PC-9 (cell line): ENCODE measurements at places on chromosomes 3 and 15.

DNA sequence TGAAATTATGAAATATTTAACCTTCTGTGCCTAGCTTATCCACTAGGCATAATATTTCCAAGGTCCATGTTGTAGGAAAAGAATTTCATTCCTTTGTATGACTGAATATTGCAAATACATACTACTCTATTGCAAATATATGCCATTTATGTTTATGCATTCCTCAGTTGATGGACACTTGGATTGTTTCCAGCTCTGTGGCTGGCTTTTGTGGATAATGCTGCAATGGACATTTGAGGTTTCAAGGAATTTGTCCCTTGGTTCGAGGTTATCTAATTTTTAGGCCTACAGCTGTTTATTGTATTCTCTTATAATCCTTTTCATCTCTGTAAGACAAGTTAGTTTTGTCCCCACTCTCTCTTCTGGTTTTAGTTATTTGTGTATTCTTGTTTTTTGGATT is 7.7 kb upstream of the AADACL2 start:
- peak; percentile 17 for DNase-seq

GRCh38 chr15:72727154-72727553 is 41.1 kb downstream of the BBS4 start:
- no peak for DNase-seq

DNA sequence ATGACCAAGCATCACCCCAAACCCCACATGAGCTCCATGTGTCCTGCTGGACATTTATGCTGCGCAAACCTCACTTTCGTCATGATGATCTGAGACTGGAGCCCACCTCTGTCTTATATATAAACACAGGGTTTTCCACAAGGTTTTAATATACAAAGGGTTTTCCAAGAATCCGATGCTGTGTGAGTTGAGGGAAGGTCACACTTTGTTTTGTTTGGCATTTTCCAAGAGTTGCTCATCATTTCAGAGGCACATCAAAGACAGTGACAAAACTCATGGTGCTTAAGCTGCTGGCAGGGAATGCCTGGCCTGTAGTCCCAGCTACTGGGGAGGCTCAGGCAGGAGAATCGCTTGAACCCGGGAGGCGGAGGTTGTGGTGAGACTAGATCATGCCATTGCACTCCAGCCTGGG is 20.0 kb downstream of the EFCC1 start:
- no peak for DNase-seq

- no peak for DNase-seq
Measured at GRCh38 chr15:88484682-88485331, 17.3 kb downstream of the MRPS11 start.

DNA sequence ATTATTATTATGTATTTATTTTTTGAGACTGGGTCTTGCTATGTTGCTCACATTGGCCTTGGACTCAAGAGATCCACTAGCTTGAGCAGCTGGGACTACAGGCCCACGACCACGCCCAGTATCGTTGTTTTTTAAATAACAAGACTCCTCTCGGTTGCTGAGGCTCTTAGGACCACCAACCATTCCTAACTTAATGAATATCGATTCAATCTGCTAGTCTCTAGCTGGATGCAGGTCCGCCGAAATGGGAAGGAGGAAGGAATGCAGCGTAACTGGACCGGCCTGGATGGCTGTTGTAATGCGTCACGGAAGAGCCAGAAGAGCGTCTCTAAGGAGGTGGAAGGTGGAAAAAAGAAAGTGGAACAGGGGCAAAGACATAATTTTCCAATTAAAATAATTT is 1.7 kb downstream of the ANXA2 start:
- DNase-seq = no peak

- DNase-seq = no peak
Measured at GRCh38 chr3:15427981-15428380, 583 bp downstream of the EAF1 start.
